ENCODE measurements at places on chromosomes 11 and 22.

DNA sequence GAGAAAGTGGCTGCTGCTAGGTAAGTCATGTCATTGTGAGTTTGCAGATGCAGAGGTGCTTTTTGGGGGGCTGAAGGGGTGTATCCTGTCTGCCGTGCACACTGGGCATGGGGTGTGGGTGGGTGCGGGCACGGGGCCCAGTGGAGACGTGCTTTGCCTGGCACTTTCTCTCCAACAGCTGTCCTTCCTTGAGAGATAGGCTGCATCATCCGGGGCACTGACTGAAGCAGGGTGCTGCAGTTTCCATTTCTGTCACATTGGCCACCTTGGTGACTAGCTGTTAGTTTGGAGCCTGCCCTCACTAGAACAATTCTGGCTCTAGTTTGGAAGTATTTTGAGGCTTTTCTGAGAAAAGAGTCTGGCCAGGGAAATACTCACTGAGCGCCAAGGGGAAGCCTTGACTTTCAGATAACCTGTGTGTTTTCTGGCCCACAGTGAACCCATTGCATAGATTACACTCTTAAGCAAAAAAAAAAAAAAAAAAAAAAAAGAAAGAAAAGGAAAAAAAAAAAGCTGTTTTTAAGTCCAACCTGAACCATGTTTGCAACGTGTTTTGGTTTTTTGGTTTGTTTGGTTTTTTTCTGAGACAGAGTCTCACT is 219.2 kb downstream of the NAV2 start:
- DNase-seq, result no peak

DNA sequence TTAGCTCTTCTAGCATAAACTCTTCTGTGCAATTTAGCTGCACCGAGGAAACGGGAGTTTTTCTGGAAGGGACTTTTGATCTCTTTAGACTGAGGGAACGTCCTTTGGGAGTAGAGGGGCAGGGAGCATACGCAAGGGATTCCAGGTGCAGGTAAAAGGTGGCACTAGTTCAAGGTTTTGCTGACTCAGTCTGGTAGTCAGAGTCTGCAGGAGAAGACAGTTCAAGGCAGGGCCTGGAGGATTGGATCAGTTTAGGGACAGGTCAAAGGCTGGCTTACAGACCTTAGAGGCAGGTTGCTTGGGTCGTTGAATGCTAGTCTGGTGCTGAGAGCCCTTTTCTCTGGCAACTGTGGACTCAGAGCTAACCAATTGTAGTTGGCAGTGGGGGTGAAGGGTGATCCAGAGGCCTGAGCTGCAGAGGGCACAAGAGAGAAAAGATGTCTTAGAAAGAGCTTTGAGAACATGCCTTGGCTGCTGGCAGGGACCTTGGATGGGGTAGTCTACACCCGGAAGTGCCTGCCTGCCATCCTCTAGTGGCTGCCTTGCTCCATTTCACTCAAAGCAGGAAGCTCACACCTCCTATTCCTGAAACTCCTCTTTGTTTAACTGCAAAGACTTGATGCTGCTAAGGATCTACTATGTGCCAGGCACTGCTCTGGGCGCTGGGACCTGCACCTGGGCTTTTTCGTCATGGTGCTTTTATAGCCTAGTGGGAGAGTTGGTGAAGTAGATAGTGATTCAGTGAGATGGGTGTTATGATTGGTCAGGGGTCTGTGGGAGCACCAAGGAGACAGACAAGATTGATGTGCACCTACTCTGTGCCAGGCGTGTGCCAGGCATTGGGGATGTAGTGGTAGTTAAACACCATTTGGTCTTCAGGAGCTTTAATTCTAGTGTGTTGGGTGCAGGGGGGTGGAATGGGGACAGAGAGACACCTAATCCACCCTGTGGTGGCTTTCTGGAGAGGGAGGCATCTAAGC is 17.1 kb downstream of the MIAT start:
- no peak for DNase-seq

- DNase-seq, result no peak
Observed at GRCh38 chr22:47848184-47848920, 1085.9 kb downstream of the TBC1D22A start.

DNA sequence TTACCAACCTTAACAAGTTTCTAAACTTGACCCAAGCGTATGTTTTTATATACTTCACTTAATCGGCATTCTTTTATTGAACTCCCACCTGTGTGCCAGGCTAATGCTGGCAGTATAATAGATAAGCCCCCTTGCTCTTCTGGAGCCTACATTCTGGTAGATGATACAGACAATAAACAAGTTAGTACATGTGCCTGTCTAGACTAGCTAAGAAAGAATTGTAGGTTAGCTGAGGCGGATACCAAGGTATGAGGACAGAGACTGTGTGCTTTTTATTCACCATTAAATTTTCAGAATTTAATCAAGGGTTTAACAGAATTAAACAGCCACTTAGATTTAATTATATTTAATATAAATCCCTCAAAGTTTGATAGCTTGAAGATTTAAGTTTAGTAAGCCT is 45.7 kb downstream of the TTC17 start:
- DNase-seq, result no peak

DNA sequence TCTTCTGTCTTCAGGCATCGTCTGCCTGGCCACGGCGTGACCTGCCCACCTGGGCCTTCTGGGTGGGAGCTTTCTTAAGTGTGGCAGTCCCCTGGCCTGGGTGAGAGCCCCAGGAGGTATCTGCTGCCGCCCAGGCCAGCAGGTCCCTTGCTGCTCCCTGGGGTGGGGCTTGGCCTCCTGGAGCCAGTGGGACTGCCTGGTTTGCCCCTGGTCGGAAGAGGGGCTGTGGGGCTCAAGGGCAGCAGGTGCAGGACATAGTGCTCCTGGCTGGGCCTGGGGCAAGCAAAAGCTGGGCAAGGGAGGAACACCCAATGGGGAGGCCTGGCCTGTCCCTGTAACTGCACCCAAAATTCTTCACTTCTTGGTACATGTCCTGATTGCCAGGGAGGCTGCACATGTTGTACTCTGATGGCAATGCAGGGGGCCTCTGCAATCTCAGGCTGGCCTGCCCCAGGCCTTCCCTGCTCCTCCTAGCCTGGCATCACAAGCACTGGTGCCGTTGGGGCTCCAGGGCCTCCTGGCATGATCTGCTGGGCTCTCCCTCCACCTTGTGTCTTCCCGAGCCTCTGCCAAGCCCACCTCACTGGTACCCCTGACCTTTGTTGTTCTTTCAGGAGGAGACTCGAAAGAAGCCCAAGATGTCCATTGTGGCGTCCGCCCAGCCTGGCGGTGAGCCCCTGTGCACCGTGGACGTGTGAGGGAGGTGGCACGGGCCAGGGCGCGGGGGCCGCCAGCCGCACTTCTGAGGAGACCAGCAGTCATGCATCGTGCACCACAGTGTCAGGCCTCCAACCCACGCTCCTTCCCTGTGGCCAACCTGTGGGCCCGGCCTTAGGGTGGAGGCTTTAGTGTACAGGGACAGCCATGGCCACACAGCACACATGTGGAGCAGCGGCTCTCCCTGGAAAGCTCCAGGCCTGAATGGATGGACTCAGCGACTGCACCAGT is 6.2 kb upstream of the RANBP1 start:
- no peak for DNase-seq

GRCh38 chr11:73167363-73167954 is 25.3 kb upstream of the FCHSD2 start:
- no peak for DNase-seq
